A172 (cell line): ENCODE measurements at places on chromosomes 16 and 17.
A peak's percentile ranks its signal among the peaks of the same experiment; 100 is the strongest.

DNA sequence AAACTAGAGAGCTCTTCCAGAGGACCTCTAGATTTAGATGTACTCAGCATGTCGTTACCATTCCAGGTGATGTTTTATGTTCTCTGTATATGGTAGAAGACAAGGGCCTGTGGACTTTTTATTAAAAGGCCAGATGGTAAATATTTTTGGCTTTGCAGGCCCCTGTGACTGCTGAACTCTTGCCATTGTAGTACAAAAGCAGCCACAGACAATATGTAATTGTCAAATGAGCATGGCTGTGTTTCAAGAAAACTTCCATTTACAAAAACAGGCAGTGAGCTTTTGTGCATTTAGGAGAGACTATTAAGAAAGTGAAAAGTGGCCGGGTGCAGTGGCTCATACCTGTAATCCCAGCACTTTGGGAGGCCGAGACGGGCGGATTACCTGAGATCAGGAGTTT is 4.6 kb downstream of the NIP7 start:
- no peak for DNase-seq

- DNase-seq = no peak
These were observed 18.2 kb upstream of the BHLHA9 start for GRCh38 chr17:1251866-1252608.

- DNase-seq = peak; percentile 44
These were observed 135.4 kb upstream of the AXIN2 start for GRCh38 chr17:65696739-65697394.

GRCh38 chr17:74326506-74326905 is 480 bp downstream of the KIF19 start:
- DNase-seq = no peak

- DNase-seq = no peak
These were observed 10.4 kb downstream of the CPPED1 start for GRCh38 chr16:12793120-12793864.

DNA sequence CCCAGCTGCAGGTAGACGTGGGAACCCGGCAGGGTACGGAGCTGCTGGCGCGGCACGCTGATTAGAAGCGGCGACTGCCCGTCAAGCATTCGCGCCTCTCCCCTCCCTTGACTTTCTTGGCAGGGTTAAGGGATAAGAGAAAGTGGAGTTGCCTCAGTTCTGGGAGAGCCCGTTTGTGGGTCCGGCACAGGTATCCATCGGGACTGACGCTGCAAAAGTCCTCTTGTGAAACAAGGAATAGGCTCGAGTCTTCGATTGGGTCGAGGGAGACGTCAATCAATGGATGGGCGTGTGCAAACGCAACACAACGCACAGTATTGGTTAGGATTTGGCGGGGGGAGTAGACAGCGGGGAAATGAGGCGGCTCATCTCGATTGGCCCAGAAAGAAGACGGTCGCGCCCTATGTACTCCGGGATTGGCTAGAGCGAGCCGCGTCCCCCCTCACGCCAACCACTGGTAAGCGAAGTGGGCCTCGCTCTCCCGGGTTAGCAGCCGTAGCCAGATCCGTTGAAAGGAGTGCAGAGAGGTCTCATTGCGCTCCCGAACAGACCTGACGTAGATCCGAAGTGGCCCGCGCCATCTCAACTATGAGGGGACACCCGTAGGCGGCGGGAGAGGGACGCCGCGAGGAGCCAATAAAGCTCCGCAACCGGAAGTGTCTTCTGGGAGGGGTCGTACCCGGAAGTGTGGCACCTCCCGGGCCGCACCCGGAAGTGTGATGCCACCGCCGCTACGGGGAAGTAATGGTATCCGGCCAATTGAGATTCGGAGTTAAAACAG is at the start of gene MON1B:
Gene MON1B, plus strand, starts transcription at position 713 of the 781 bp plus-strand sequence. CDS start 296 bp downstream, outside the sequence.
- DNase-seq = peak; percentile 99

DNA sequence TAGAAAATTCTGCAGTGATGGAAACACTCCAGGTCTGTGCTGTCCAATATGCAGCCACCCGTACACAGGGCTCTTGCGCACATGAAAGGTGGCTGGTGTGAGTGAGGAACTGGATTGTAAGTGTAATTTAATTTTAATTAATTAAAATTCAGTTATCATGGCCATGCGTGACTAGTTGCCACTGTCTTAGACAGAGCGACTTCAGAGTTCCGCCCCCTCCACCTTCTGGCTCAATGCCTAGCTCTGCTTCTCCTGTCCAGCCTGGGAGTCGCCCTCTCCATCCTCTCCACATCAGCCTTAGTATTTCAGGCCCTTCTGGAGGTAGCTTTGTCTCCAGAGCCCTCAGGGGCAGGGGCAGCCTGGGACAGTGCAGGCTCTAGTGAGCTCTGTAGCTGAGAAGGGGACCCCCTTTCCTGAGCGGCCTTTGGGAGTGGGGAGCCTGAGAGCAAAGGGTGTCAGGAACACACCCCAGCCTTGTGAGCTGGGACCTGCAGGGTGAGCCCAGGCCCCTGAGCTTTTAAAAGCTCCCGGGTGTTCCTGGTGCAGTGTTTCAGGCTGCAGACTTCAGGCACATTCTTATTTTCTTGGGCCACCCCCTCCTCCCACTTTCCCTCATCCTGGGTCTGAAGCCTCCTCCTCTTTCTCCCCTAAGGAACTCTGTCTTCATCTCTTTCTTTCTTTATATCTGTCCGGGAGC is 99.4 kb downstream of the IRF8 start:
- no peak for DNase-seq

- peak; percentile 67 for DNase-seq
These were observed 3.6 kb downstream of the OSGIN1 start for GRCh38 chr16:83956336-83957289.
